Activated T-helper 17 cell treated with anti-CD3 and anti-CD28 coated beads, Interleukin-2, amount 50 U/mL, for 72 hours (primary cell): ENCODE measurements at places on chromosomes 11 and 22. TPM values are rescaled to one million over a fixed set of nuclear protein-coding genes. Genes with fewer than 3 reads are reported as not detected.

DNA sequence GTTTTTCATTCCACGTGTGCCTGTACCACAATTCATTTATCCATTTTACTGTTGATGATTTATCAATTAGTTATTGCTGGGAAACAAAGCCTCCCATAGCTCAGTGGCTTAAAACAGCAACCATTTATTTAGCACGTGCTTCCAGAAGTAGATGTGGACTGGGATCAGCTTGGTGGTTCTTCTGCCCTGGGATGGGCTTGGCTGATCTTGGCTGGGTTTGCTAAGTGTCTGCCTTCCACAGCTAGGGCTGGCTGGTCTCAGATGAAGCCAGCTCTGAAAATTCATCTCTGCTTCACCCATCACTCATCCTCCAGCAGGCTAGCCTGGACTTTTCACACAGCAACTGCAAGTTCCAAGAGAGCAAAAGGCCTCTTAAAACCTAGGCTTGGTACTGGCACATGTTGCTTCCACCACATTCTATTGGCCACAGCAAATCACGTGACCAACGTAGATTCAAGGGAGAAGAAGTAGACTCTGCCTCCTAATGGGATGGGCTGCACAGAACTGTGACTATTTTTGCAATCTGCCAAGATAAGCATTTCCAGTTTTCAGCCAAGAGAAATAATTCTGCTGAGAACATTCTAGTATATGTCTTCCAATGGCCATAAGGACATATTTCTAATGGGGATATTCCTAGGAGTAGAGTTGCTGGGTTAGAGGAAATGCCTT is 124.9 kb downstream of the MN1 start:
- no peak overlapping the region for H3K27ac ChIP-seq
- H3K4me1 ChIP-seq: no peaks in the 10 kb centered on the region
- no peak for ATAC-seq
- H3K27me3 ChIP-seq: peaks cover 12% of the 10 kb centered on the region
- H3K4me3 ChIP-seq: no peak overlapping the region
- no peaks in the 10 kb centered on the region for H3K36me3 ChIP-seq

GRCh38 chr11:85771568-85771967 is 39.4 kb downstream of the SYTL2 start:
- ATAC-seq: no peak
- no peak overlapping the region for H3K27ac ChIP-seq
- no peaks in the 10 kb centered on the region for H3K36me3 ChIP-seq
- no peak overlapping the region for H3K4me3 ChIP-seq

GRCh38 chr22:17120281-17120680 is 879 bp downstream of the TMEM121B start:
- peaks cover 34% of the 10 kb centered on the region for H3K4me1 ChIP-seq
- H3K36me3 ChIP-seq: no peaks in the 10 kb centered on the region
- H3K27ac ChIP-seq: no peak overlapping the region
- ATAC-seq: peak; percentile 67

GRCh38 chr22:49253656-49254055 is 574.0 kb downstream of the BRD1 start:
- no peaks in the 10 kb centered on the region for H3K4me1 ChIP-seq
- peaks cover 39% of the 10 kb centered on the region for H3K27me3 ChIP-seq
- no peak overlapping the region for H3K4me3 ChIP-seq
- H3K36me3 ChIP-seq: no peaks in the 10 kb centered on the region
- ATAC-seq: no peak
- no peak overlapping the region for H3K27ac ChIP-seq

DNA sequence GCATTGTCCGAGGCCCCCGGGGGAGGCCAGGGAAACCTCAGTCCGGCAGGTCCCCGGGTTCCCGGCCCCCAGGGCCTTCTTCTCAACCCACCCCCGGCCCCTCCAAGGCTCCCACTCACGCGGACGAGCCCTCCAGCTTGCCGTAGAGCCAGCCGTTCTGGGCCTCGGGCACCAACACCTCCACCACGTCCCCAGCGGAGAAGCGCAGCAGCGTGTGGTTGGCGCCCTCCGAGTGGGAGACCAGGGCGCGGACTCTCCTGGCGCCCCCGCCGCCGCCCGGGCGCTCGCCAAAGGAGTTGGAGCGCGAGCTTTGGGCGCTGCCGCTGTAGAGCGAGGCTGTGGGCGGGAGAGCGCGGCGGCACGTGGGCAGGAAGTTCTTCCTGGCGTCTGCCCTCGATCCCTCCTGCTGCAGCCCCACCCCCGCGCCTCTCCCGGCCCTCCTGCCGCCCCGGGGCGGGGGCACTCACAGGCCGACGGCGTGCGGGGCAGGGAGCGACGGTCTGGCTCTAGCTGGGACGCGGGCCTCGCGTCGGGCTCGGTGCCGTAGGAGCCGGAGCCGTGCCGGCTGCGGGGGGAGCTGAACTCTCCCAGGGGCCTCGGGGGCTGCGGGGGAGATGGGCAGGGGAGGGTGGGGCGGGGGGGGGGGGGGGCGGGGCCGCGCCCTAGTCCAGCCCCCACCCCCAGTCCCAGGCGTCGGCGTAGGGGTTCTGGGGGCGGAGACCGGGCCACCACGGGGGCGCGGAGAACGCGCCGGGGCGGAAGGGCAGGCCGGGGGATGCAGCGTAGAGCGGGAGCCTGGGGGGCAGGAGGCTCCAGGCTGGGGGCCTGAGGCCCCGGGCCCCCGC is 4.9 kb upstream of the SLC16A8 start:
- H3K36me3 ChIP-seq: no peaks in the 10 kb centered on the region
- no peaks in the 10 kb centered on the region for H3K4me1 ChIP-seq
- H3K27me3 ChIP-seq: peaks cover 9% of the 10 kb centered on the region
- H3K27ac ChIP-seq: no peak overlapping the region

Gene PGA3
- not detected for total RNA-seq

GRCh38 chr11:35112846-35113105 is 26.2 kb upstream of the CD44 start:
- H3K27me3 ChIP-seq: no peaks in the 10 kb centered on the region
- H3K36me3 ChIP-seq: no peaks in the 10 kb centered on the region
- H3K4me3 ChIP-seq: no peak overlapping the region
- H3K4me1 ChIP-seq: peaks cover 25% of the 10 kb centered on the region
- no peak overlapping the region for H3K27ac ChIP-seq

Gene CRYBA4
- 1.2 TPM for total RNA-seq

Gene MS4A15
- not detected for total RNA-seq

- peaks cover 5% of the 10 kb centered on the region for H3K4me1 ChIP-seq
- peaks cover 99% of the 10 kb centered on the region for H3K36me3 ChIP-seq
- ATAC-seq: no peak
- H3K4me3 ChIP-seq: no peak overlapping the region
Measured at GRCh38 chr11:129866311-129866710, 29.1 kb downstream of the NFRKB start.

GRCh38 chr22:24506802-24507438 is 11.8 kb downstream of the UPB1 start:
- H3K36me3 ChIP-seq: no peaks in the 10 kb centered on the region
- H3K4me3 ChIP-seq: no peak overlapping the region
- ATAC-seq: no peak
- H3K27me3 ChIP-seq: peaks cover 4% of the 10 kb centered on the region
- H3K27ac ChIP-seq: no peak overlapping the region

GRCh38 chr11:86129740-86130540 is 61.1 kb upstream of the PICALM start:
- no peaks in the 10 kb centered on the region for H3K27me3 ChIP-seq
- H3K36me3 ChIP-seq: no peaks in the 10 kb centered on the region
- no peak for ATAC-seq
- no peak overlapping the region for H3K27ac ChIP-seq
- no peak overlapping the region for H3K4me3 ChIP-seq

GRCh38 chr11:35661534-35661933 is 1.0 kb upstream of the TRIM44 start:
- peaks cover 13% of the 10 kb centered on the region for H3K36me3 ChIP-seq
- peaks cover 16% of the 10 kb centered on the region for H3K27me3 ChIP-seq
- peak overlapping the region; percentile 99 for H3K4me3 ChIP-seq
- peak overlapping the region; percentile 99 for H3K27ac ChIP-seq
- ATAC-seq: no peak

Gene ISX
- total RNA-seq: not detected

GRCh38 chr11:73997120-73997770 is 11.6 kb downstream of the UCP3 start:
- H3K36me3 ChIP-seq: peaks cover 8% of the 10 kb centered on the region
- peaks cover 35% of the 10 kb centered on the region for H3K4me1 ChIP-seq
- H3K27me3 ChIP-seq: no peaks in the 10 kb centered on the region

- no peak overlapping the region for H3K4me3 ChIP-seq
Measured at GRCh38 chr11:121890377-121890776, 225.6 kb downstream of the BLID start.

DNA sequence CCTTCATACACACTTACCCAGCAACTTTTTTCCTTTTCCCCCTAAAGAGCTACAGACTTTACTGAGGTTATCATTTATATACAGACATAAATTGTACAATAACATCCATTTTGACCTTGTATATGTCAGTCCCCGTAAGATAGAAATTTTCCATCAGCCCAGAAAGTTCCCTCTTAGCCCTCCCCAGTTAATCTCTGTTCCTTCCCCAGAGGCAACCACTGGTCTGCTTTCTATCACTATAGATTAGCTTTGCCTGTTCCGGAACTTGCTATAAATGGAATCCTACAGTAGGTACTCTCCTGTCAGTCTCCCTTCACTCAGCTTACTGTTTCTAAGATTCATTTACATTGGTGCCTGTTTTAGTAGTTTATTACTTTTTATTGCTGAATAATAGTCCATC is 54.9 kb downstream of the TSPAN18 start:
- no peaks in the 10 kb centered on the region for H3K36me3 ChIP-seq
- ATAC-seq: no peak
- no peak overlapping the region for H3K4me3 ChIP-seq
- no peaks in the 10 kb centered on the region for H3K27me3 ChIP-seq

Gene DCDC1
- total RNA-seq: 0.26 TPM

DNA sequence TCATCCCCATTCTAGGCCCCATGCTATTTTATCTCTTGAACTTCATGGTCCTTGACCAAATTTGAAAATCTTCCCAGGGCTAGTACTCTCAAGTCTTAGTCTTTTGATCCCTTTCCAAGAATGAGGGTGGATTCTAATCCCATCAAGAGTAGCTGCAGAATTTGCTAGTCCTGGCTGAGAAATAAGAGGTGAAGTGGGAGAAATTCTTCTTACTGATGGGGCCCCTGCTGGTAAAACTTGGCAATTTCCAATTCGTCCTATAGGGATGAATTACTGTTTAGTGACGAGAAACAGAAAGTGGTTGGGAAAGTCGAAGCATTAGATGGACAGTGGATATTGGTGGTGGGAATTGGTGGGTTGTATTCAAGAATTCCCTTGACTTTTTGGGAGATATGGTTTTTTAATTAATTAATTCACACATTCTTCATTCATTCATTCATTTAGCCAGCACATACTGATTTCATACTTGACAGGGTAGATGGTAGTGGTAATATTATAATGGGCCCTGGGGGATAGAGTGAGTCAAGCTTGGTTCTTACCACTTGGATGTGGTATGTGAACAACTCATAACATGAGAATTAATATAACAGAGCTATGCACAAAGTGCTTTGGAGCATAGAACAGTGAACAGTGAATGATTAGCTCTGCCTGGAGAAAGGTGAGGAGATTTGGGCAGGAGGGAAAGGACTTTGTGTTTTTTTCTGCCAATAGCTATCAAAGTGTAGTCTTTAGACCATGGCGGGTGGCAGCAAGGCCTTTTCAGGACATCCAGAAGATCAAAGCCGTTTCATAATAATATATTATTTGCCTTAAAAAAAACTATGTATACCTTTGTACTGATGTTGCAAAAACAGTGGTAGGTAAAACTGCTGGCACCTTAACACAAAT is 103.8 kb downstream of the STIM1 start:
- H3K27ac ChIP-seq: peak overlapping the region; percentile 79
- H3K27me3 ChIP-seq: no peaks in the 10 kb centered on the region
- H3K4me3 ChIP-seq: peak overlapping the region; percentile 41
- peak; percentile 75 for ATAC-seq

Gene CELSR1
- total RNA-seq: 0.32 TPM

DNA sequence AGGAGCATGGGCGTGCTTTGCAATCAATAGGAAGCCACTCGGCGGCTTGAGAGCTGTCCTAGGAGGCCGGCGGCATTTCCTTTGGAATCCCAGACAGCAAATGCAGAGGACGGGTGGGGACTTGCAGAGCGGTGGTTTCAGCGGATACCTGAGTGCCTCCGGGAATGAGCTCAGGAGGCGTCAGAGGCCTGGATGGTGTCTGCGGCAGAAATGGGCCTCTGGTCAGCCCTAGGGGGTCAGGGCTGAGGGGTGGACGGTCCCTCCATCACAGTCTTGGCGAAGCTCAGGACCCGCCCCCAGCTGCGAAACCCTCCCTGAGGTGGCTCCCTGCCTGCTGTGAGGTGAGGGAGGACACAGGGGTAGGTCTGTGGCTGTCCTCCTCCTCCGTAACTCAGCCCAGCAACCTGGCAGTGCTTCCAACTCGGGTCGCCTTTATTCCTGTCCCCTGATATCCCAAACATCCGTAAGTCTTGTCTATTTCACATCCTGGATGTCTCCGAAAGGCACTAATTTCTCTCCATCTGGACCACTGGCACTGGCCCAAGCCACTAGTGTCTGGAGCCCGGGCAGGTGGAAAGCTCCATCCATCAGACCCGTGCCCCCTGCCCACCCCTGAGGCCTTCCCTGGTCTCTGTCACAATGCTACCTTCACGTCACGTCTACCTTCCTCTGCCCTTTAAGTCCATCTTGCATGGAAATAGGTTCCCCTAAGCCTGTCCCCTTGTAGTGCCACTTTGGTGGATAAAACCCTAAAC is 686.6 kb downstream of the BRD1 start:
- no peaks in the 10 kb centered on the region for H3K4me1 ChIP-seq
- no peaks in the 10 kb centered on the region for H3K36me3 ChIP-seq
- no peak overlapping the region for H3K27ac ChIP-seq
- no peak for ATAC-seq

- no peak for ATAC-seq
- peak overlapping the region; percentile 67 for H3K4me3 ChIP-seq
- peaks cover 46% of the 10 kb centered on the region for H3K36me3 ChIP-seq
- H3K4me1 ChIP-seq: peaks cover 76% of the 10 kb centered on the region
Measured at GRCh38 chr11:13286279-13286821, 8.8 kb downstream of the BMAL1 start.

Gene AGBL2
- total RNA-seq: 8.6 TPM

DNA sequence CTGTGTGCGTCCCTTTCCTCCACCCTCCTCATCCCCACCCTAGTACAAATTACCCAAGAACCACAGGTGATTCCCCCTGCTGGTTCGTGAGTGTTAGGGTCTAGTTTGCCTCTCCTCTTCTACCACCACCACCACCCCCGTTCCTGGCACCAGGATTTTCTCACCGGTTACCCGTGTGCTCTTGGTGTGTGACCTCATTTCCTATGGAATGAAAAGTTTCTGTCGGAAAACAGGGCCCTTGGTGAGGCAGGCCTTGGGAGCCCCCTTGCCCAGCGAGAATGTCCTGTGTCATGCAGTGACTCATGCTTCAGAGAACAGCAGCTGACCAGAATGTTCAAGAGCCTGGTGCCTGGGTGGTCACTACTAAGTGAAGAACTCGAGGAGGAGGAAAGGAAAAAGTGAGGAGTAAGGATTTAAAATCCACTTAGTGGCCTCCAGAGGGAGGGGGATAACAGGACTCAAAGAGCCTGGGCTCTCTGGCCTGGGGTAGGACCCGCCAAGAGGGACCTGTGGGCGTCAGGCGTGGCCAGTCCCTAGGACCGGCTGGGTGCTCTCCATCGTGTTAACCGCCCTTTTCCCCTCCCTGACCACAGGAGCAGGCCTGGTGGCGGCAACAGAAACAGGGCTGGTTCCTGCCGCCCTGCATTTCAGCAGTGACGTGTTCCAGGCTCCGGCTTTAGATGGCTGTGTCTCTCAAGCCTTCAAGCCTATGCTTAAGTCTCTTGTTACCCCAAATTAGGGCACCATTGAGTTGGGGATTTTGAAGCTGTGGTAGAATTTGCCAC is 30.2 kb downstream of the C22orf31 start:
- H3K4me1 ChIP-seq: no peaks in the 10 kb centered on the region
- no peak for ATAC-seq
- peak overlapping the region; percentile 35 for H3K4me3 ChIP-seq
- no peaks in the 10 kb centered on the region for H3K36me3 ChIP-seq
- no peak overlapping the region for H3K27ac ChIP-seq
- peaks cover 24% of the 10 kb centered on the region for H3K27me3 ChIP-seq

Gene POU2F3
- total RNA-seq: not detected

Gene MMP1
- not detected for total RNA-seq
